ENCODE measurements at places on chromosomes 4 and X.

DNA sequence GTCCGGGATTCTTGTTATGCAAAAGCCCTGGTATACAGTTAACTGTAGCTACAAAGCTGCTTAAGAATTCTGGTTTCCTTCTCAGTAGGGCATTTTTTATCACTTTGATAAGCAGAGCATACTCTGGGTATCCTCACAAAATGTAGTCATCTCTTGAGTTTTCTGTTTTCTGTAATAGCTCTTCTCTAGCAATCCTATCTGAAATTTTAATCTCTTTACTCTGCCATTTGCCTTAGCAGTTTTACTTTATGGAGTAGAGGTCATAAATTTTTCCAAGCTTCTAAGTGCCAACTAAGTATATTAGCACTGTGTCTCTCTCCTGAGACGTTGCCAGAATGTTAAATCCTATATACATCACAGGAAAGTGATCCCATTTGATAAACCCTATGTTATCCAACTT, 28.0 kb upstream of the BANK1 start:
- DNase-seq: no peak

GRCh38 chr4:2822461-2823300, 21.0 kb upstream of the ADD1 start:
- DNase-seq: no peak

DNA sequence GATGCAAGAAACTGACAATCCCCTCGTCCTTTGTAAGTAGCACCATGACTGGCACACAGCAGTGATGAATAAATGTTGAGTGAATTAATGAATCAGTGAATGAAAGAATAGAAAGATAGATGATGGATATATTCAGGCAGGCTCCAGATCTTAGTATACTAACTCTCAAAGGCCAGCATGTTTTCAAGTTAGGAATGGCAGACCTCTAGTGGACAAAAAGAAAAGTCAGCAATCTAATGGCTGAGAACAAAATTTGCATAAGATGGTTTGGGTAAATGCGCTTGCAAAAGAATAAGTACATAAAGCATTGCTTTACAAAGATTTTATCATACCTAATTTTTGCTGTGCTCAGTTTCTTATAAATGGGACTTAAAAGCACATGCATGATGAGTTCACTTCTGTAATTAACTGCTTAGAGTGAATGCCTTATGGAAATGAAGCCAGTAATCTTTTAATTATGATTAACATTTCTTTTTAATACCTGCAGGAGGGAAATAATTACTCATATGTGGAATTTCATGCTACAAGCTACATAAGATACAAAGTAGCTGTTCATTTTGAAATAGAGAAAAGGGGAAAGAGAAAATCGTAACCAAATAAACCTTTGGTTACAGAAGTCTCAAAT, 126.9 kb upstream of the GPRIN3 start:
- no peak for DNase-seq

DNA sequence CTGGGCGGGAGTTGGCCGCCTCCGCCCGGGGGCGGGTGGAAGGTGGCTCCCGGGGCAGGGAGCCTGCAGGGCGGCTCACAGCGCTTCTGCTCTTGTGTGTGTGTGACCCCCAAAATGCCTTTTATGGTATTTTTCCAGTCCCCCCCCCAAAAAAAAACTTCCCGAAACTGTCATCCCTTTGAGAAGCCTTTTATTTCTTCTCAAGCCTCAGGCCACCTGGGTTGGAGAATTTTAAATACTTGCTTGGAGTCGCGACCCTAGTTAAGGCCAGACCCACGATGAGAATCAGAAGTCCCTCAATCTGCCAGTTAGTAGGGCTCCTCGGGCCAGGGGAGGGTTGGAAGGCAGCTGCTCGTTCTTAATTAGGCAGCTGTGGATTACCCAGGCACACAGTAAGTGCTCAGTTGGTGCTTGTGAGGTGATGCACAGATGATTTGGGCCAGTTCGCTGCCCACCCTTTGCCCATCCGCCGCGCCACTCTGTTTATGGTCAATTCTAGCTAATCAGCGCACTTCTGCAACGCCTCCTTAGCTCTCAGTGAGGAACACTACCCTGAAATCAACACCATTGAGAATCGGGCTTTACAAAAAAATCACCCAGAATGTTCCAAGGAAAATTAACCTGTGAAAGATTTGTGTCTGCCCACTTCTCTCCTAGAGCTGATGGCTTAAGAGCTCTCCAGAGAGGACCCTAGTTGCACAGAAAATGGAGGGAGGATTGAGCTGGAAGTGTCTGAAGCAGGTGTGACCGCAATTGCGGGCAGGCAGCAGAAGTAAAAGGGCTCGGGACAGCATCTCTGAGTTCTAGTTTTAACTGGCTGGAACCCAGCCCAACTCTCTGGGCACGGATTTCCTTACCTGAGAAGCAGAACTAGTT, 648 bp upstream of the SCD5 start:
- DNase-seq: peak; percentile 6

- DNase-seq: no peak
These were observed 84.3 kb upstream of the CLDN34 start for GRCh38 chrX:9882669-9883446.

DNA sequence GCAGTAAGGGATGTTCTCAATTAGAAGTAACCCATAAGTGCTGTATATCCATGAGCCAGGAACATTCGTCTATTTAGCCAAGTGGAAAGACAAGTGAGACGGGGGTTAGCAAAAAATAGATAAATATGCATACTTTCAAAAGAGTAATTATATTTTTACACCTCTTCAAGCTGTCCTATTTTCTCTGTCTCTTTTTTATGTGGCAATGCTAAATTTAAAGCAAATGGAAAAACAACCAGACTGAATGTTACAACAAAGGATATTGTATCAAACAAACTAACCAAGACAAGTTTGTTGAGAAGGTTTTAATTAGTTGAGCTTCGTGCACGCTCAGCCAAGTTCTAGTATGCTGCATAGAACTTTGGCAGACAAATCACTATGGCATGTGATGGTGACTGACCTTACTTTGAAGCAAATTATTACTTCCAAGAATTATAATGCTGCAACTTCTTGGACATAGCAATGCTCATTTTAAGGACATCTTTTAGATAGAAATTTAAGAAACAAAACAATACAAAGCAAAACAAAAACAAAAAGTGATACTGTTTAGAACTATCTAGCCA, 61.4 kb upstream of the TMEM150C start:
- DNase-seq: no peak

All from activated naive CD8-positive, alpha-beta T cell treated with anti-CD3 and anti-CD28 coated beads, Interleukin-2, amount 50 U/mL, for 24 hours (primary cell).